ENCODE measurements at places on chromosomes 3 and 15. TPM values are rescaled to one million over a fixed set of nuclear protein-coding genes. Genes with fewer than 3 reads are reported as not detected.
A peak's percentile ranks its signal among the peaks of the same experiment; 100 is the strongest.

Gene UBP1
- 91.4 TPM for total RNA-seq

DNA sequence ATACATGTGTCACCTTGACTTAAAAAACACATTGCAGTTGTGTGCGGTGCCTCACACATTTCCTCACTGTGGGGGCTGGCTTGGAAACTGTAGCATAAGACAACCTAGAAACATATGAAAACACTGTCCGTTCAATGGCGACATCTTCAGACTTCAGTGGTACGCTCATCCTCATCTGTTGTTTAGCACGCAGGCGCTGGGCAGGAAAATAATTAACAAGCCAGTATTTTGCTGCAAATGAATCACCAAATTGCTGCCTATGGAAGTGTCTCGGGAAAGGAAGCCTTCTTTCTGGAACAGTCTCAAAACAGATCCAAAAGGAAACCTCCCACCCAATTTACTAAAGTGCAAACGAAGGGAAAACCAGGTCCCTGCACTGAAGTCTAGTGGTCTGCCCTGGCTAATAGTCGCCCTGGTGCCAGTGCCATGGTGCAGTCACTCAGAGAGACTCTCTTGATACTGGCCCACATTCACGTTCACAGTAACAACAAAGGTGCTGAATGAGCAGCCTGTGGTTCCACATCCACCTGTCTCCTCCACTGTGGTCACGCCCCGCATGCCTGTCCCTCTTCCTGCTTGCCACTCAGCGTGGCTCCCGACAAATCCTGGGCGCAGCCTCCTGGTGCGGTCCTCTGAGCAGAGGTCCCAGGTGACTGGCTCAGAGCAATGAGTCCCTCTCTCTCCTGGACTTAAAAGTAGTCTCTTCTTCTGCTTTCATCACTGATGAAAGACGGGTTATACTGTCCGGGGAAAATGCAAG, 35.6 kb upstream of the MUC13 start:
- DNase-seq: no peak

Gene SAXO2
- total RNA-seq: 0.56 TPM

Gene SMCO1
- not detected for total RNA-seq

Gene CYP1A2
- not detected for total RNA-seq

DNA sequence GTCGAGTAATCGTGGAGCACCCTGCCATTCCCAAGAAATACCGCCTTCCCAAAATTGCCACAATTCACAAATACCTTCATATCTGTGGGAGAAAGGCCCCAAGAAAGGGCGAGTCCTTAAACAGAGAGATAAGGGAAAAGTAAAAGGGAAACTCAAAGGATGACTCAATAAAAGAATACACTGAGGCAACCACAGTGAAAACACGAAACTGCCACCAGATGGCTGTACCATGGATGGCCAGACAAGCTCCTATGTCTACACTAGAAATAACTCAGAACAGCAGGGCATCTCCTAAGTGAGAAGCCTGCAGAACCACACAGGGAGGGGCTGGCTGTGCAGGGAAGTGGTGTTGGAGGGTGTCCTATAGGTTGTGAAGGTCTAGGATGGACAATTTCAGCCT, 25.0 kb downstream of the SRGAP3 start:
- no peak for DNase-seq

DNA sequence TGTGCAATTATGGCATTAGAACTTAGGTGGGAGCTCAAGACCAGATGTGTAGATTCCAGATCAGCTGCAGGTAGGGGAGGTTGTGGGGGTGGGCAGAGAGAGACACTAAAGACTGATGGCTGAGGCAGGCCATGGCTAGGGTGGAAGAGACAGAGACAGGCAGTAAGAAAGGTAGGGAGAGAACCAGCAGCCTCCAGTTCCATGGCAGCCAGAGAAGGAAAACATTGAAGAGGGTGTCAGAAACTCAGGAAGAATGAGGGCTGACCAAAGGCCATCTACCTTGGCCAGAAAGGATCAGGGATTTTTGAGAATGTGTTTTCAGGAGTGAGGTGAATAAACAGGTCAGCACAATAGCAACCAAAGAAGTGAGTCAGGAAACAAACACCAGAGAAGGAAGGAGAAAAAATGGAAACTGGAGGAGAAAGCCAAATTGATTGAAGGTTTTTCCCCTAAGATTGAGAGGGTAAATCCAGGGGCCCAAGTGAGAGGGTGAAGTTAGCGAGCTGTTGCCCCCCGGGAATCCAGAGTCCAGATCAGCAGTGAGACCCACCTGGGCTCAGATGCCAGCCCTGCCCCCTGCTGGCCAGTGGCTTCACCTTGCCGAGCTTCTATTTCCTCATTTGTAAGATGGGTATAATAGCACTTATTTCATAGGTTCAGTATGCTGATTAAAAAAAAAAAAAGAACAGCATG, 41.0 kb downstream of the ABHD2 start:
- peak; percentile 38 for DNase-seq

DNA sequence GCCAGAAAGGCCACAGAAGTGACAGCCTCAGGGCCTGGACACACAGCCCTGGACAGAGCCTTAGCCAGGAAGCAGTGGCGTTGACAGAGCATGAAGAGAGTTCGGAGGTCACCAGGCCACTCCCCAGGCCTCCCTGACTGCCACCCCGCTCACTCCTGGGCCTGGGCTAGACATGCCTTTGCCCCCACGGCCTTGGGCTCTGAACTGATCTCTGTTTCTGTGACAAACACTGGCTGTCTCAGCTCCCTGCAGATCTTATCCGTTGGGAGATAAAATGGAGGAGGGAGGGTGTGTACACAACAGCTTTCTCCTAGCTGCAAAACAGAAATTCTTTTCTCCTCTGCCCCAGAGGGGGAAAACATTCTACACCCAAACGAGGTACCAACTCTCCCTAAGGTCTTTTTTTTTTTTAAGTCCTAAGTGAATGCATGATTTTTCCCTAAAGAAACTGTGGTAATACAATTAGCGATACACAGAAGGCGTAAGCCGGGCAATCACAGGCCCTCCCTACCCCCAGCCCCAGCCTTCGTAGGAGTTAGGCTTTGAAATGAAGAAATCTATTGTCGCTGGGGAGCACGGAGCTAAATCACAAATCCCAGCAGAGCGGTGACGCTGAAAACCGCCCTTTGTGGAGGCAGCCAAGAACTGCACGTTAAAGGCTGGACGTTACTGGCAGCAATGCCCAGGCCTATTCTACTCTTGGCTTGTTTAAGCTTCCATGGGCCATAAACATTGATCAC, 45.0 kb downstream of the SRGAP3 start:
- DNase-seq: no peak

Gene GP5
- 8.4 TPM for total RNA-seq

Gene BCHE
- total RNA-seq: not detected

DNA sequence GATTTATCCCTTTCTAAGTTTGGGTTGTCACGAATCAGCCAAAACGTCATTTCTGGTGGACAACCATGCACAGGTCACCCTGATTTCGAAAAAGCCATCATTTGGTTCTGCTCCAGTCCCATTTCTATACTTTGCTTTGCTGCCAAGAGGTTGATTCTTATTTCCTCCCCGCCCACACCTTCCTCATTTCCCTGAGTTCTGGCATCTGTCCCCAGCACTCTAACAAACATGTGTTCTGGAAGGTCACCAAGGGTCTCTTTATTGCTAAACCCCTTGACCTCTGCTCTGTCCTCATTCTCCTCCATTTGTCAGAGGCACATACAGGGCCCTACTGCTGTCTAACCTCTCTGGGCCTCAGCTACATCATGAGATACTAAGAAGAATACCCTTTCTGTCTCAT, 36.4 kb upstream of the PTPRG start:
- DNase-seq: no peak

Gene DUOXA2
- total RNA-seq: not detected

- no peak for DNase-seq
Observed at GRCh38 chr3:122520861-122521260, 6.1 kb upstream of the KPNA1 start.

- no peak for DNase-seq
Observed at GRCh38 chr3:8813411-8813810, 44.0 kb upstream of the OXTR start.

Gene SAMMSON
- not detected for total RNA-seq

DNA sequence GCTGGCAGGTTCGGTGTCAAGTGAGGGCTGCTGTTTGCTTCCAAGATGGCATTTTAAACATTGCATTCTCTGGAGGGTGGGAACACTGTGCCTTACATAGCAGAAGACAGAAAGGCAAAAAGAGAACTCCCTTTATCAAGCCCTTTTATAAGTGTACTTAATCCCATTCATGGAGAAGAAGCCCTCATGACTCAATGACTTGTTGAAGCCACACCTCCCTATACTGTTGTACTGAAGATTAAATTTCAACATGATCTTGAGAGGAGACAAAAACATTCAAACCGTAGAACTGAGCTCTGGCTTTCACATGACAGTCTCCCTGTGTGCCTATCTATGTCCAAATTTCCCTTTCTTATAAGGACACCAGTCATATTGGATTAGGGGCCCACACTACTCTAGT, 443.4 kb upstream of the CDIN1 start:
- no peak for DNase-seq

GRCh38 chr15:76636059-76636458, 269.1 kb downstream of the SCAPER start:
- no peak for DNase-seq

DNA sequence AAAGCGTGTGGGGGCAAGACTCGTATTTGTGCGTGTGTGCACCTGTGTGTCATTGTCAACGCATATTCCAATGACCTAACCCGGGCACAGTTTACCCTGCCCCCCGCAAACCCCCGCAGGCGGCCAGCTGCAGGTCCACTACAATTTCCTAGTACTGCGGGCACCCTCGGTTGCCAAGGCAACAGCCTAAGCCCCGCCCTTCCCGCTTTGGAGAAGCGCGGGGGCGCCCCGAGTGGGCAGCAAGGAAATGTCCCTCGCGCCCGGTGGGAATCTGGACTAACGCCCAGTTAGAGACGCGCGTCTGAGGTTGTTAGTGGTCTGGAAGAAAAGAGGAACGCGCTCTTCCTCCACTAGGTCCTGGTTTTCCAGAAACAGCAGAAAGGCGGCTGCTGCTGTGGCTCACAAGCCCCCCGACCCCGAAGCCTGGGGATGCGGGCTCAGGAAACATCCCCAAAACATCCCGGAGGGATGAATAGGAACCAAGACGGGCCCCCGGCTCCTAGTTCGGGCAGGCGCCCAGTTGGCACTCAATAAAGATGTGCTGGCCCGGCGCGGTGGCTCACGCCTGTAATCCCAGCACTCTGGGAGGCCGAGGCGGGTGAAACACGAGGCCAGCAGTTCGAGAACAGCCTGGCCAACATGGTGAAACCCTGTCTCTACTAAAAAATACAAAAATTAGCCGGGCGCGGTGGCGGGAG, 1.1 kb downstream of the ABHD14A start:
- no peak for DNase-seq

DNA sequence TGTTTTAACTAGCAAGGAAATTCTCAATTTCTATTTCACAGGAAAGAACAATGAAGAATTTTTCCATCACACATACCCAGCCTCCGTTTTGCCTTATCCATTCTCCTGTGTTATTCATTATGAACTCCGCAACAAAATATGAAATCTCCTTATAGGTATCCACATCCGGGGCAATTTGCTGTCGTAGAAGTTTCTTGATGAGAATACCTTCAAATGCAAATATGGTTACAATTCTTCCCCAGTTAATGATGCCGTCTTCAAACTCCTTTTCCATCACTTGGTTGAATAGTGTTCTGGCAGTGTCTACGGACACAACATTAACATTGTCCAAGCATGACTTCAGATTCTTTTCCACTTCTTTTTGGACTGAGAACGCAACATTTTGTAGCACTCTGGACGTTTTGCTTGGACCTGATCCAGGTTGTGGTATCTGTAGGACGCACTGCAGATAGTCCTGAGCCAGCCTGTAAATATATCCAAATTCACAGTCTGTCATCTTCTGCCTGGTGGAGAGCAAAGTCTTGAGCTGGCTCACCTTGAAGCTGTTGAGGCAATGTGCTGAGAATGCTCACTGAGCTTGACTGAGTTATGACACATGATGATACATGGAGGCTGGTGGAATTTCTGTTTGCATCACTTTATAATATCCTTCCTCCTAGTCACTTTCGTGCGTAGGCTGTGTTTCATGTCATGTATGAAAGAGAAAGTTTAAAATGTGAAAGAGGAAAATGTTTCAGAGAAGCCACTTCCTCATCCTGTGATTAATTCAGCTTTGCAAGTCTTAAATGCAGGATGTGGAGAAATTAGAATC, at the start of gene BCL2A1:
Gene BCL2A1, minus strand, starts transcription at position 573 of the 811 bp plus-strand sequence. Its CDS starts 77 bp downstream, at position 496.
- peak; percentile 81 for DNase-seq

- no peak for DNase-seq
Observed at GRCh38 chr3:129123314-129124060, 1.9 kb upstream of the RAB43 start.

GRCh38 chr3:4395448-4395847, 71.6 kb downstream of the SUMF1 start:
- DNase-seq: no peak

DNA sequence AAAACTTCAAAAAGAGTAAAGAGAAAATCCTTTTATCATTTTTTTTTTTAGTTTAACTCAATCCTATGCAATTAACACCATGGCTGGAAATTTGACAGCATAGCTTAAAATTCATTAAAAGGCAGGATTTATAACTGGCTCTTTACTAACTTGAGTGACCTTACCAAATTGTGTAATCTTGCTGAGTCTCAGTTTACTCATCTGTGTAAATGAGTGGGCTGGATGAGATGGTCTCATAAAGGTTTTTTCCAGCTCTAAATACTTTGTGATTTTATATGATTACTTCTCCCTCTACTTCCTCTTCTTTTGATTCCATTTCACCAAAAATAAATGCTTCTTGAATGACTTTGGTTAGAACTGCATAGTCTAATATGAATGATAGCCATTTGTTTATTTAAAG, 234.9 kb upstream of the SATB1 start:
- no peak for DNase-seq

Gene CSPG4
- 0.06 TPM for total RNA-seq

GRCh38 chr3:156218353-156218744, 98.0 kb downstream of the KCNAB1 start:
- no peak for DNase-seq

DNA sequence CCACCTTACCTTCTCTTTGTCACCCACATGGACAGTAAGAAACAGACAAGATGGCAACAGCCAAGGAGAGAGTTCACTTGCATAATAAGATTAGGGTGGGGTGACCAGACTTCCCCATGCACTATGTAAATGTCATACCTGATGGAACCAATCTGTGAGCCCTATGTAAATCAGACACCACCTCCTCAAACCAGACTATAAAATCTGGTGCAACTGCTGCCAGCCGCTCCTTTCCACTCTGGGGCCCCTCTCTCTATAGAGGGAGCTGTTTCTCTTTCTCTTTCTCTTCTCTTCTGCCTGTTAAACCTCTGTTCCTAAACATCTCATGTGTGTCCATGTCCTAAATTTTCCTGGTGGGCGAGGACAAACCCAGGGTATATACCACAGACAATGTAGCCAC, 405.5 kb upstream of the CNTN4 start:
- DNase-seq: no peak

DNA sequence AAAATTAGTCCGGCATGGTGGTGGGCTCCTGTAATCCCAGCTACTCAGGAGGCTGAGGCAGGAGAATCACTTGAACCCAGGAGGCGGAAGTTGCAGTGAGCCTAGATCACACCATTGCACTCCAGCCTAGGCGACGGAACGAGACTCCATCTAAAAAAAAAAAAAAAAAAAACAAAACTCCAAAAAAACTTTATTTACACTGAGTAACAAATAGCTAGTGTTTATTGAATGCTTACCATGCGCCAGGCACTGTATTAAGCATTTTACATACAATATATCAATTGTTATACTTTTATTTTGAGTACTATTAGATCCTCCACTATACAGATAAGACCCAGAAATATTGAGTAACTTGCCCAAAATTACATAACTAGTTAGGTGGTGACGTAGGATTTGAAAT, 17.4 kb upstream of the ARIH1 start:
- no peak for DNase-seq

All from T-cell (primary cell).